ENCODE measurements at places on chromosomes 6 and 20.

DNA sequence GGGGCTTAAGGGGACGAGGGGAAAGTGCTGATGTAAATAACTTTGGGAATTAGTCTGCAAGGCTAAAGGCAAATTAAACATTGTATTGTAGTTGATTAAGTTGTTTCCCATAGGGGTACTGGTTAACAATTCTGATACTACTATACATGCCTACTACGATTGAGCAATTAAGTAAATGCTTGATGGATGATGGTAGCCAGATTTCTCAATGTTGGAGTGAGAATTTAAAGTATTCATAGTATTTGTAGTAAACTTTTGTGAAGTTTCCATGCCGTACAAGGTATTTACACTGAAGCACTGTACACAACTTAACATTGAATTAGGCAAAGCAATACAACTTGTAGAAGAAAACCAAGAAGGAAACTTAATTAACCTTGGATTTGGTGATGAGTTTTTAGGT, 852.3 kb downstream of the QKI start:
- no peak for DNase-seq

DNA sequence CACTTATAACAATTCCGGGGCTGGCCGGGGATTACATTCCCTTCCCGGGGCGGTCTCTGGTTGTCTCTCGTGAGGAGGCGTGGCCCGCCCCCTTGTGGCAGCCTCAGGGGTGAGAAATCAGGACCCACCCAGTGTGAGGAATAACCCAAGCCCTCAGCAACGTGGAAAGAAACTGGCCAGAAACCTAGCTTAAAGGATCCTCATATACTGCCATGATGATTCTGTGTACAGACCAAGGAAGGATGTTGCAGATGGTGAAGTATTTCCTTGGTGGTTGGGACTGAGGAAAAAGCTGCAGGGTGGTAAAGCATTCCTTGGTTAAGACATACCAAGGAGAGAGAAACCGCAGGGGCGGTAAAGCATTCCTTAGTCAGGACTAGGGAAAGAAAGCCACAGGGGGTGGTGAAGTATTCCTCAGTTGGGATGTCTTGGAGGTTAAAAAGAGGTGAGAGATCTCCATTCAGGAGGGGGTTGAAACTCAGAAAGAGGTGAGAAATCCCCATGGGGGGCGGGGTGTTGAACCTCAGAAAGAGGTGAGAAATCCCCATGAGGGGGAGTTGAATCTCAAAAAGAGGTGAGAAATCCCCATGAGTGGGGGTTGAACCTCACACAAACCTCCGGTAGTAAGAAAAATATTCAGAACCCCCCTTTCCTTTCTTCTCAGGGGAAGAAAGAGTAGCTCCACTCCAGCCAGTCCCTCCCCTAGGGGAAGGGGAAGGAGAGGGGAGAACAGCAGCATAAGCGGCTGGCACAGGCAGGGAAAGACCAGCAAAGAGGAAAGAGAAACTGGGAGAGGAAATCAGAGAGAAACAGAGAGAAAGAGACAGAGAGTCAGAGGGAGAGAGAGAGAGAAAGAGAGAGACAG, 238.1 kb downstream of the RNGTT start:
- DNase-seq = peak; percentile 18

DNA sequence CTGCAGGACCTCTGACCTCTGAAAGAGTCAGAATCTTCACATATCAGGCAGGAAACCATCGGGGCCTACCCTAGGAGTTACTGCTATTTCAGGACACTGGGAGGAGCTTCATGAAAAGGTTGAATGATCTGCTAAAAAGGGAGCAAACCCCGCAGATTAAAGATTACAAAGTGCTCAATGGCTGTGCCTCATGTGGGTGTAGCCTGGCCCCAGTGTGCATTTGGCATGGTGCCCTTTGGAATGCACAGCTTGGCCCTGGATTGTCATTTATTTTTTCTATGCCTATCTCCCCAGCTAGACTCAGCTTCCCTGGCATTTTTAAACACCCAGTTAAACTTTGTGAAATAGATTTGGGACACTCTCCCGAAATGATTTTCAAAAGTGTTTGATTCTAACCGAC, 368.5 kb upstream of the SPTLC3 start:
- no peak for DNase-seq

GRCh38 chr20:54058420-54059139, 11.8 kb downstream of the BCAS1 start:
- peak; percentile 49 for DNase-seq

DNA sequence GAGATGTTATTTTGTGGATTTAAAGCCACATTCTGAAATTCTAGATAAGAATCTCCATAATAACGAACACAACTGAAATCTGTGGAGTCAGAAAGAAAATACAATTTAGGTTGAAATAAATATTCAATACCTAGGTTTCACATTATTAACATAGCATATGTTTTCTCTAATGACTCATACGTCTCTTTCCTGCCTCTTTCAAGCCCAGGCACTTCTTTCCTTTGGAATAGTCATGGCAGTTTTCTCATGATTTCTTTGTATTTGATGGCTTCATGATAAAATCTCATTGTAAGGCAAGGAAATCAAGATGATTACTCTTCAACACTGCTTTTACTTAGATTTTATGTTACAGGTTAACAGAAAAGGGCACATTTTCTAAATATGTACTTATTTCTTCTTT, 803.7 kb downstream of the PHF3 start:
- no peak for DNase-seq

DNA sequence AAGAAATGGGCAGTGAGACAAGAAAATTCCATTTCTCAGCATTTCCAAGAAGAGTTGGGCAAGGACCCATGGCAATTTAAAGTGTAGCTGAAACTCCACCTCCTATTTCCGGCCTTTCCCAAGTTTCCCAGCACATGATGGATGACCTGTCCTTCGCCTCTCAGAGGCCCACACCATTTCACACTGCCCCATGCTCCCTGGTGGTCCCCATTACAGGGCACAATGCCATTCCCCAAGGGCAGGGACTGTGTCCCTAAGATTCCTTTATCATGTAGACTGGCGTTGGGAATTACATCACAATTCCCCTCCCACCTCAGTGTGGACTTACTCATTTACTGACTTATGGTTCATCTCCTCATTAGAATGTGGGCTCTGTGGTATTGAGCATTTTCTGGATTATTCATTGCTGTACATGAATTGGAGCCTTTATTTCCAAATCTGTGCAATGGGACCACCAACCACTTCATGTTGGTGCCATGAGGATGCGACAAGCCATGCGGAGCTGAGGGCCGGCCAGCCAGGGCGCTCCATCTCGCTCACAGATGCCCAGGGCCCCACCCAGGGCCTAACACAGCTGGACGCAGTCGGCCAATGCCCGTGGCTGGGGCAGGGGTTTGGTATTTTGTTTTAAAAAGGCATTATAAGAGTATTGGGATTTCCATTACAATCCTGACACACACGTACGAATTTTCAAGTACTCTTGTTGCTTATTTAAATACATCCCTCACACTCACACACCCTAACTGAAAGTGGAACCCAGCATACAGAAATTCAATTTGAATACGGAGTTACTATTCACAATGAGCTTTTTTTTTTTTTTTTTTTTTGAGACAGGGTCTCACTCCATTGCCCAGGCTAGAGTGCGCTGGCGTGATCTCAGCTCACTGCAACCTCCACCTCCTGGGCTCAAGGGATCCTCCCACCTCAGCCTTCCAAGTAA, 5.4 kb downstream of the ACSS1 start:
- DNase-seq = no peak
